Stimulated activated CD4-positive, alpha-beta T cell treated with anti-CD3 and anti-CD28 coated beads, Interleukin-1b, Interleukin-23, amount 100 ng/mL, for 1 hour (primary cell): ENCODE measurements at places on chromosomes 7 and 10.

DNA sequence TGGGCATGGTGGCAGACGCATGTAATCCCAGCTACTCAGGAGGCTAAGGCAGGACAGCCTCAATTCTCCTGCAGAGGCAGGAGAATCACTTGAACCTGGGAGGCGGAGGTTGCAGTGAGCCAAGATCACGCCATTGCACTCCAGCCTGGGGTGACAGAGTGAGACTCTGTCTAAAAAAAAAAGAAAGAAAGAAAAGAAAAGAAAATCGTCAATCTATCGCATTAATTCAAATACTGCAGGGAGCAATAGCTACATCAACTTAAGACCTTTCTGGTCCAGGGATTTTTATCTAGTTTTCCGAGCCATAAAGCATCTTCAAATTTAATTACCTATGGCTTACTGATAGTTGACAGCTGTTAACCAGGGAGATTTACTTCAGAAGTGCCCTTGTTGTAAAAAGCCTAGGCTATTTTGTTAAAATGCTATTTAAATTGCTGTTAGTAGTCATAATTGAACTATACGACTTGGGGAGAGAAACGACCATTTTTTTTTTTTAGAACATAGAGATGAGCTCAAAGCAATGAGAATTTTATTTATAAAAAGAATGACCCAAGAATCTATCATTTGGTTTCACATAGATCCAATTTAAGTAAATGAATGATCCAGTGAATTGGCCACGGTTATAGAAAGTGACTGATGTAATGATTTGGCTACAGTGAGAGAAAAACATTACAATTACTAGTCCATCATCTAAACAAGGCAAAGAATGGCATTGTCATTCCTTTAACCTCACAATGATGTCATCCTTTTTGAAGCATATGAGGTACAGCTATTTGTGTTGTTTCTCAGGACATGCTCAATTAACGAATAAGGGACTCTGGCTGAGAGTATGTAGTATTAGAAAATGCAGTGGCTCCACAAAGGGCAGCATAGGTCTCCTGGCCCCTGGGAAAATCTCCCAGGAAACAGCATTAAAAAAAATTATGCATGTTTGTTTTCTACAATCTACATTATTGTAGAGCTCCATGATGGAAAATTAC, 85.3 kb downstream of the SEMA3C start:
- no peak for DNase-seq

GRCh38 chr10:132547421-132547861, 9.9 kb downstream of the INPP5A start:
- no peak for DNase-seq

- DNase-seq, result no peak
Measured at GRCh38 chr7:41942468-41943093, 239.7 kb upstream of the INHBA start.

- no peak for DNase-seq
Measured at GRCh38 chr10:111360260-111360925, 283.6 kb downstream of the ADRA2A start.

- DNase-seq, result no peak
Measured at GRCh38 chr7:128788446-128789412, 3.0 kb upstream of the CCDC136 start.

- DNase-seq, result no peak
Measured at GRCh38 chr10:125097409-125098070, 62.8 kb downstream of the CTBP2 start.

GRCh38 chr7:102318482-102318971, 31.9 kb downstream of the SH2B2 start:
- no peak for DNase-seq

- no peak for DNase-seq
Measured at GRCh38 chr7:35820858-35821257, 20.0 kb downstream of the SEPTIN7 start.

DNA sequence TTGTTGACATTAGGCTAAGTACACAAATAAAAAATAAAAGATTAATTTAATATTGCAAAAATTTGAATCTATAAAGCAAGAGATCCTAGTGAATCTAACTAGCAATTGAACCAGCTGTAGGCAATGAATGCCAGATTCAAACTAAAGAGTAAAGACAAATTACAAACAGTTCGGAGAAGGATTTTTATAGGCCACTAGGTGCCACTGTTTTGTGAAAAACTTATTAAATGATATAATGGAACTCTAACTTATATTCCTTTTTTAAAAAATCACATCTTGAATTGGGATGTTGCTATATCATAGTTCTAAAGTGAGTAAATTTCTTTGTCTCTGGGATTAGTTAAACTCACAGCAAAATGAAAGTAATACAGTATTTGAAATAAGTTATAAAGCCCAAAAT, 39.1 kb upstream of the GNAI1 start:
- DNase-seq, result no peak

GRCh38 chr10:93871671-93872204, 22.0 kb upstream of the SLC35G1 start:
- no peak for DNase-seq

DNA sequence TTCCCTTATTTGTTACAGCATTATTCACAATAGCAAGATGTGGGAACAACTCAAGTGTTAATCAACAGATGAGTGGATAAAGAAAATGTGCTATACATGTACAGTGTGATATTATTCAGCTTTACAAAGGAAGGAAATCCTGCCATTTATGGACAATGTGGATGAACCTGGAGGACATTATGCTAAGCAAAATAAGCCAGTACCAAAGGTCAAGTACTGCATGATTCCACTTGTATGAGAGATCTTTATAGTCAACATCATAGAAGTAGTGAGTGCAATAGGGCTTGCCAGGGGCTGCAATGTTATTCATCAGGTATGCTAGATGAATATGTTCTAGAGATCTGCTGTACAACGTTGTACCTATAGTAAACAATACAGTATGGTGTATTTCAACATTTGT, 138.5 kb upstream of the AGR3 start:
- no peak for DNase-seq

DNA sequence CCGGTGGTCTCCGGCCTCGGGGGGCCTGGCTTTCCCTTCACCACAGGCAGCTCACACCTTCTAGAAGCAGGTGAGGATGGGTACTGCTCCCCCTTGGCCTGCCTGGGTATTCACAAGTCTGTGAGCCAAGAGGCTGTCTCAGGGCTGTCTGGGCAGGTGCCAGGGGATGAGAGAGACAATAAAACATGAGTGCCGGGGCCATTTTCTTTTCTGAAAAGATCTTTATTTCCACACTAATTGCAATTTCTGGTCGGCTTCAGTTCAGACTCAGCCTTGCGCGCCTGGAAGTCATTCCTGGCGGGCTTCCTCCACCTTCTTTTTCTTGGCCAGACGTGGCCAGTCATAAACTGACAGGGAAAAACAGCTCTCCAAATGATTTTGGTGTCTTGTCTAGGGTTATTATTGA, 171.2 kb downstream of the ARHGAP12 start:
- no peak for DNase-seq

GRCh38 chr10:71081229-71081560, 131.2 kb upstream of the UNC5B start:
- DNase-seq, result no peak

DNA sequence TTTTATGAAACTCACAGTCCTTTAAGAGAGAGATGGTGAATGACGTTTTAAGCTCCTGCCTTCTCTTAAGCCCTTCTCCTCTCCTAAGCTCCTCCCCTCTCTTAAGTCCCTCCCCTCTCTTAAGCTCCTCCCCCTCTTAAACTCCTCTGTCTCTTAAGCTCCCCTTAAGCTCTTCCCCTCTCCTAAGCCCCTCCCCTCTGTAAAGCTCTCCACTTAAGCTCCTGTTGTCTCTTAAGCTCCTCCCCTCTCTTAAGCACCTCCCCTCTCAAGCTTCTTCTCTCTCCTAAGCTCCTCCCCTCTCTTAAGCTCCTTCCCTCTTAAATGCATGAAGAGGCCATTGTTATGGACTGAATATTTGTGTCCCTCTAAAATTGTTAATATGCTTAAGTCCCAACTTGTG, 1180.6 kb upstream of the AUTS2 start:
- no peak for DNase-seq

GRCh38 chr10:80382989-80383388, 25.4 kb upstream of the PRXL2A start:
- DNase-seq, result no peak
